NCI-H1105 (cell line): ENCODE measurements at places on chromosomes 5 and 9.
A peak's percentile ranks its signal among the peaks of the same experiment; 100 is the strongest.

GRCh38 chr9:99748266-99748665 lies 73.4 kb upstream of the NR4A3 start:
- no peak for DNase-seq

DNA sequence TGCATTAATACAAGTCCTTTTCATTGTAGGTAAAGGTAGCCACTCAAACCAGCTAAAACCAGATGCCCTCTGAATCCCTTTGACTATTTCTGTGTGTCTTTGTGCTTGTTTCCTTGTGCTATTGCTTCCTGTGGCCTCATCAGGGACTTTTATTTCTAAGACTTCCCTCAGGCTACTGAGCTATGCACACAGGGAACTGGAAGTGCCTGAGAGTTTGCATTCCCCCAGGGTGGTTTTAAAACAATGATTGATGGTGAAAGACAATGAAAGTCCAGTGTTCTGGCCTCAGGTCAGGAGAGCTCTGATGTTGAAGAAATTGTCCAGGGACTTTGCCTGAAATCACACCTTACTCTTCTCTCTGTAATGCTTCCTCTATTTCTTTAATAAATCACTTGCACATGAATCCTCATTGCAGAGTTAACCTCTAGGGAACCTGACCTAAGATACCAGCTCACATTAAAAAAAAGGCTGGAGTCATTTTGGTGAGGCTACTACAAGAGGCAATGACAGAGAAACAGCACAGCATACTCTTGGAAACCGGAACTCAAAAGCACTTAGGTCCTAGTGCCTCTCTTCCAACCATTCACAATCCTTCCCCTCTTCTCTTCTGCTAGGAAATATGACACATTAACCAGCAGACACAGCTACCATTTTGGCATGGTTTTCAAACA lies 158.1 kb upstream of the NREP start:
- no peak for DNase-seq

DNA sequence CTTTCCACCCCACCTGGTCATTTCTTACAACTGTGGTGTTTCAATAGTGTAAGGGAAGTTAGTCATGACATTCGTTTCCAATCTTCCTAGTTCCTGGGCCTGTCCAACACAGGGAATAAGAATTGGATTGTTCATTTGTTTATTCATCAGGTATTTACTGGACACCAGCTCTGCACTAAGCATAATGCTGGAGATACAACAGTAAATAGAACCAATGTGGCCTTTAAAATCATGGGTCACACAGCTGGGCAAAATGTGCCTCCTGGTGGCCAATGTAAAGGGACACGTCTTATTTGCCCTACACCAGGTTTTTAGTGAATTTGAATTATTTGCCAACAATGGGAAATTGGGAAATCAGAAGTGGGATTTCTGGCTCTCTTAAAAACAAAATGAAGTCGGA lies 10.4 kb downstream of the ABLIM3 start:
- no peak for DNase-seq

DNA sequence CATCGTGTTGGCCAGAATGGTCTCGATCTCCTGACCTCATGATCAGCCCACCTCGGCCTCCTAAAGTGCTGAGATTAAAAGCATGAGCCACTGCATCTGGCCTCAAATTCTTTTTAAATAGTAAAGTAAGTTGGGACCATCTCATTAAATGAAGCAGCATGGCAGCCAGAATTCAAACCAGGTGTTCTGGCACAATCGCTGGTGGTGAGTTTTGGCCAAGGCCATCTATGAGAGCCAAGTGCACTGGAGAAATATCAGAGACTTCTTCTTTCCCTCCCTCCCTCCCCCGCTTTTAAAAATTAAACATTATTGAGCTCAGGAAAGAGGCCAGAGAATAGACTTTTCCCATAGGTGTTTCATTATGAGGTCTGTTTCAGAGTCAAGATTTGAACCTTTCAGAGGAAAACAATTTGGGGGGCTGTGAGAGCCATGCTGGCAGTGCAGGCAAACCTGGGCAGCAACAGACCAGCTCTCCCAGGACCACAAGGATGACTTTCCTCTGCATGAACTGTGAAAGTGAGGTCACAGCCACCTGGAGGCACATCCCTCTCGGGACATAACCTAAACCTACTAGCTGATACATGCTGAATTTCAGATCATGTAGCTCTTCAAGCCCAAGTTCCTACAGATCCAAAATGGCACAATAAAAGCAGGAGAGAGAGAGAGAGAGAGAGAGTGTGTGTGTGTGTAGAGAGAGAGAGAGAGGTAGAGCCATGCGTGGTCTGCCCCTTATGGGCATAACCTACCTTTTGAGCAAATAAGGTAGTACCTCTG lies 94.6 kb upstream of the DMRT1 start:
- DNase-seq = no peak

DNA sequence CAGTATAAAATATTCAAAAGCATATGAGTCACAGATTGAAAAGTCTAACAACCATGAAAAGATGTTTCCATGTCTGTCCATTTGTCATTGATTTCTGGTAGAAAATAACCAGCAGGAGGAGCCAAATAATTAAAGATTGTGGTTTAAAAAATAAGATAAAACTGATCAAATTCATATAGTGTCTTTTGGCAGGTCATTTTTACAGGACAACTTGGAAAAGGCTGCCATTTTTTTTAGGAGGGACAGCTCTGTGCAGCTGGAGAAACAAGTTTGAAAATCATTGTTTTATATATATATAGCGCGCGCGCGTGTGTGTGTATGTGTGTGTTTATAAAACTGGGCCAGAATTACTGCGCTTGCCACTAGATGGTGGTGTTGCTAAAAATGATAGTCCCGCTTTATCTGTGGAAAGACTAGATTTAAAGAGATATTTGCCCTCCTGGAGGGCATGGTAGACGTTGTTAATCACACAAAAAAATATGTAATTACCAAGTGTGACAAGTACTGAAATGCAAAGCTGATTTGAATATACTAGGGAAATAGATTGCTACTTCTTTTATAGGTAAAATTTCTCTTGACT lies 1.3 kb upstream of the TRMO start:
- peak; percentile 68 for DNase-seq

DNA sequence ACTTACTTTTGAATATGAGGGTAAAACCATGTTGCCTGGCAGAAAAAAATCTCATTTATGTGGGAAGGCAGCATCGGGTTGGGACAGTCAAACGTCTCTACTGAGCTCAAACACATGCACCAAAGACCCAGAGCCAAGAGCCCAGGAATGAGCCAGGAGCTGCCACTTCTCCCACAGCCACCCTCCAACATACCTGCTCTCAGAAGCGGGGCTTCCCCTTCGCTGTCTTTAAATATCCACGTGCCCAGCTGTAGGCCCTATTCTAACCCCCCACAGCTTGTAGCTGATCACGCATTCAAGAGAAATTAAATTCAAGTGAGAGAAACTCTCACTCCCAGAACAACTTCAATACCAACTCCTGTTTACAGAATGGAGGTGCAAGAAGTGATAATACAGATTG lies 42.6 kb upstream of the MAP3K1 start:
- DNase-seq = no peak

- no peak for DNase-seq
Measured at GRCh38 chr9:127077644-127077946, 44.8 kb downstream of the ANGPTL2 start.

DNA sequence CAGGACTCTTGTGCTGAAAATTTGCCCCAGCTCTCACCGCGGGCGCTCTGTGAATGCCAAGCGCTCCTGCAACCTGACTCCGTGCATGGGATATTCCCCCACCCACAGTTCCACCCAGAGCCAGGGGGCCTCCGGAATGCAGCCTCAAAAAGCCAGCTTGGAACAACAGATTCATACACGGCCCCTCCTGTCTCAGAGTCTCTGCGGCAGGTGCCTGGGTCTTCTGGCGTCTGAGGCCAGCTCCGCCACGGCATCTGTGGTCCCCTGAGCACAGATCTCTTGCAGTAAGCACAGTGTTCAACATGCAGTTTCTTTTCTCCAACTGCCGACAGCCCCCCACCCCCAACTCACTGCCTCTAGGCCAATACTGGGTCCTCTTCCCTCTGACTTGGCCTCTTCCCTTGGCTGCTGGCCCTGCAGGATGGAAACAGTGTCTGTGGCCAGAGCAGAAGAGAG lies 355.7 kb upstream of the IRX2 start:
- DNase-seq = no peak

DNA sequence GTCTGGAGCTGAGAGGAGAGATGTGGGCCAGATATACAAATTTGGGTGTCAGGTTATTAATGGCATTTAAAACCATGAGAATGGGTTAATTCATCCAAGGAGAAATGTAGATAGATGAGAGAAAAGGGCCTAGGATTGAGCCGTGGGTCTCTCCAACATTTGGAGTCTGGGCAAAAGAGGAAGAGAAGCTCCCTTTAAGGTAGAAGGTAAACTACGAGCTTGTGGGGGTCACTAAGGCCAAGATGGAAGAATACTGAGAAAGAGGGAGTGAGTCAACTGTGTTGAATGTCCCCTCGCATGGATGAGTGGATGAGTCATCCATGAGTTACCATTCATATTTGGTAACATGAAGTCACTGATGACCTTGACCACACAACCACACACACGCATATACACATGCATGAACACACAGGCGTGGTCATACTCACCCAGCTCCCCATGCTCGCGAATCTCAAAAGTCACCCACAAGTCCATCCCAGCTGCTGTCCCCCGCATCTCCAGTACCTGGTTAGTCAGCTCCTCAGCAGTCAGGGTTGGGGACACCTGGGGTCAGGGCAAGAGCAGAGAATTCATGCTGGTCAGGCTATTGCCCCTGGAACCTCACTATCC lies 6.8 kb upstream of the FCHSD1 start:
- no peak for DNase-seq

DNA sequence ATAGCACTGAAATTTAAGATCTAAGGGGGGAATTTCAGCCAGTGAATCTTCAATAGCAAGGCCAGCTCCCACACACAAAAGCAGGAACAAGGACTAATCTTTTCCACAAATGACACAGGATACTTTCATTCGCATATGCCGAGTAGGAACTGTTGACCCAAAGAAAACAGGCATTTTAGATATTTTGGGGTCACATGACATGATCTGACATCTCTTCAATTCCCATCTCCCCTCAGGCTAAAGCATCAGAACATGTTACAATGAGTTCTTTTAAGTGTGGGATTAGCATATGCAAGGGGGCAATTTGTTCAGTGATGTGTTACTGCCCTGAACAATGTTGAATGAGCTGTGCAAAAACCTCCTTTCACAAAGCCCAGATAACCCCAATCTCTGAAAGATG lies 68.2 kb downstream of the TLE1 start:
- no peak for DNase-seq

- no peak for DNase-seq
Measured at GRCh38 chr5:180844432-180844831, 16.6 kb downstream of the ZFP62 start.

DNA sequence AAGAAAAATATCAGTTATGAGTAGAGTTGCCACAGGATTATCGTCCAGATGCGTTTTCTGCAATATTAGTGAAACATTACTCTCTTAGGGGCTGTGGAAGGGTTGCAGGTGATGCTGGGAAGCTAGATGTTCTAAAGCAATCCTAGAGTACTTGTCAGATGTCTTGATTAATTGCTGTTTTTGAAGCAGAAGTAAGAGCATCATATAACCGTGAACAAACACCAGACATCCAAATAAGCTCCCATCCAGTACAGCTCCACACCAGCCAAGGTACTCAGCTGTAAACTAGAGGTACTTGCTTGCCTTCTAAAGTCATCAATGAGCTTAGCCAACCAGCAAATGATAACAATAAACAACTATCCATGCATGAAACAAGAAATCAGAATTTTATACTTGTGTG lies 131.1 kb downstream of the ST8SIA4 start:
- no peak for DNase-seq
